ENCODE measurements at places on chromosomes 2 and 18.

- DNase-seq: no peak
These were observed 125.3 kb downstream of the PXDN start for GRCh38 chr2:1618974-1619373.

DNA sequence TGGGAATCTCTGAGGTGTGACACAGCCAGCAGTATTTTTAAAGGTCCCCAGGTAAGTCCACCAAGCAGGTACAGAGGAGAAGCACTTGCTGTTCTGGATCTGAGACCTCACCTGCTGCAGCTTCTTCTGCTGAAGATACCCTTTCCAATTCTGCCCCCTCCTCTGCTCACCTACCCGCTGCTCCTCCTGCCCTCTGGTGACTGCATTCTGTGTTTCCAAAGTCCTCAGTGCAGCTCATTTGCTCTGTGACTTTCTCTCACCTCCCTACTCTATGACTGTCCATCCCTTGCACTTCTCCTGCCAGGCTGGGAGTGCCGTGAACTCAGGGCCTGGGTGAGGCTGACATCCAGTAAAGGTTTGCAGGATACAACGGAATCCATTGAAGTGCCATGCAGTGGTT is 205.2 kb upstream of the LYPD1 start:
- no peak for DNase-seq

DNA sequence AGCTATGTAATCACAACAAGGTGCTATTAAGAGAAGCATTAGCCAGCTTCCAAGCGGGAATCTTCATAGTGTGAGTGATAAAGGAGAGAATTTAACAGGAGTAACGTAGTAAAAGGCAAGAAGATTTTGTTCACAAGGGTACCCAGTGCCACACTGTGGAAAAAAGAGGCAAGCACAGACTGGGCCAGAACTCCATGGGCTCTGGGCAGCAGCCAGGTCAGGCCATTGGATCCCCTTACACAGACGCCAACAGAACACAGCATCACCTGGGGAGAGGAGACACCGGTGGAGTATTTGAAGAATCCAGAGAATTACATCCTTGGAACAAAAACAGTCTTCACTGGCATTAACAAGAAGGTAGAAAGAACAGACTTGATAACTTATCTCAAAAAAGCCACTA is 21.2 kb downstream of the AMER3 start:
- DNase-seq: no peak

DNA sequence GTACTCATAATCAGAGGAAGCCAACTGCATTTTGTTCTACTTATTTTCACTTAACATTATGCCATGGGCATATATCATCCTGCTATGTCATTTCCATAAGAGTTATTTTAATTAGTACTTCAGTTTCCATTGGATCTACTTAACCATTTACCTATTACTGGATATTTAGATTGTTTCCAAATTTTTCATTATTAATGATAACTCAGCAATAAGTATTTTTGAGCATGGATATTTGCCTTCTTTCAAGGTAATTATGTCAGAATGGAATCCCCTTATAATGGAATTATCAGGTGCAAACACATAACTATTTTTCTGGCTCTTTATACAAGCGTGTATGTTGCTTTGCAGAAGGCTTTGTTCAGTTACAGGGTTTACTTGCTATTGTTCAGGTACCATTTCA is 126.6 kb downstream of the RDH14 start:
- DNase-seq: no peak

DNA sequence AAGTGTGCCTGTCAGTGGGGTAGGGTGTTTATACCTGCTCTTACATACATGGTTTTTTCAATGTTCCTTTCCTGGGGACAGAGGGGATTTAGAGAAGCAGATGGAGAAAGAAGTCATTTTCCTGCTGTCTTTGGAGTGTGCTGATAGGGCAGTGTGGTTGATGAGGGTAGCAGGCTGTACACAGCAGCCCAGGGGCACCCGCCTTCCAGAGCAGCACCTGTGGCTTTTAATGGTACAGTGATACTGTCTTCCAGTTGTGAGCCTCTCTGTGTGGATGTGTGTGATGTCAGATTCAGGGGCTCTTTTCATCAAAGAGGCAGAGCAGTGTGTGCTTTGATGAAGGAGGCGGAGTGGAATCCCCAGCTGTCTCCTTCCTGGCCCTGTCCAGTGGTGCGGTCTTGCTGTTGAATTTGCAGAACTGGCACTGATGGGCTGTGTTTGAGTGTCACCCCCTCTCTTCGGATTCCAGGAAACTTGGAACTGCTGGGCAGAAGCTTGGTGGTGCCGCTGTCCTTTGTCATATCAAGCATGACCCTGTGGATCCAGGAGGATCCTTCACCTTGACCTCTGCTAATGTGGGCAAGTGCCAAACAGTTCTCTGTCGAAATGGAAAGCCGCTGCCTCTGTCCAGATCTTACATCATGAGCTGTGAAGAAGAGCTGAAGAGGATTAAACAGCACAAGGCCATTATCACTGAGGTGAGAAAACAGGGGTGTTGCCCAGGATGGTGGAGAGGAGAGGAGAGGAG is 259.8 kb downstream of the PHLPP1 start:
- DNase-seq: no peak

GRCh38 chr2:3434654-3435053 is 55.2 kb downstream of the TRAPPC12 start:
- no peak for DNase-seq

Measured in coronary artery (tissue), 2 donors.